Skeletal muscle cell (primary cell): ENCODE measurements at places on chromosomes 16 and 17.

DNA sequence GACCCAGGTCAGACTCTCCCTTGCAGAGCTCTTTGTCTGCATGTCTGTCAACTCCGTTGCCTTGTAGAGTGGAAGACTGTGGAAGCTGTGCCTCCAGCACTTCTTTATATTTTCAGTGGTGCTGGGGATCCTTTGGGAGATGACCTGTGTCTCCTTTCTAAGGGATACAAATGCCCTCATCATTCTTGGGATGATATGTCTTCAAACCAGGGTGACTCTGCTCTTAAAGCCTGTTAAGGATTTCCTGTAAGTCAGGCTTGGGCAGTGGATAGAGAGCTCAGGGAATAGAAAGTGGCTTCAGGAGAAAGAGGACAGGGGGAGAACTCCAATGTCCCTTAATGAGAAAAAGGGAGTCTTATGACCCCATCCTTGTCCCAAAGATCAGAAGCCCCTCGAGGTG is 1.5 kb downstream of the HOXB3 start:
- no peak for DNase-seq

GRCh38 chr17:9356488-9356911 is 219.1 kb downstream of the STX8 start:
- DNase-seq = no peak

DNA sequence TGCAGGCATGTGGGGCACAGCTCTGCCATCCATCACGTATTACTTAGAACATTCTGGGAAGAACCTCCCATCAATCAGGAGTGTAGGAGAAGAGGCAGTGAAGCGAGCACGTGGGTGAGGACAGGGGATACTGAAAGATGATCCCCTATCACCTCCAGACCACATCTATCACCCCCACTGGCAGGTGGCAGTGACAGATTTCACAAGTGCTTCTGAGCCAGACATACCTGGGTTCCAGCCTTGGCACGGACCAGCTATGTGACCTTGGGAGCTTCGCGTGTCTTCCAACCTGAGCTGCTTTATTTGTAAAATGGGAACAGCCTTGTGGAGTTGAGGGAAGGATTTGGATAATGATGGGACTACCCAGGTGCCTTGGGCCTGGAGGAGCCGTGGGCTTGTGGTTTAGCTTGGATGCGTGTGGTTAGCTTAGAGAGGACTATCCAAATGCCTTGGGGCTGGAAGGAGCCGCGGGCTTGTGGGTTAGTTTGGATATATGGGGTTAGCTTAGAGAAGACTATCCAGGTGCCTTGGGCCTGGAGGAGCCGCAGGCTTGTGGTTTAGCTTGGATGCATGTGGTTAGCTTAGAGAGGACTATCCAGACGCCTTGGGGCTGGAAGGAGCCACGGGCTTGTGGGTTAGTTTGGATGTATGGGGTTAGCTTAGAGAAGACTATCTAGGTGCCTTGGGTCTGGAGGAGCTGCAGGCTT is 206.4 kb downstream of the ENGASE start:
- no peak for DNase-seq

- DNase-seq = no peak
Observed at GRCh38 chr16:11390573-11391495, 45.6 kb downstream of the RMI2 start.

DNA sequence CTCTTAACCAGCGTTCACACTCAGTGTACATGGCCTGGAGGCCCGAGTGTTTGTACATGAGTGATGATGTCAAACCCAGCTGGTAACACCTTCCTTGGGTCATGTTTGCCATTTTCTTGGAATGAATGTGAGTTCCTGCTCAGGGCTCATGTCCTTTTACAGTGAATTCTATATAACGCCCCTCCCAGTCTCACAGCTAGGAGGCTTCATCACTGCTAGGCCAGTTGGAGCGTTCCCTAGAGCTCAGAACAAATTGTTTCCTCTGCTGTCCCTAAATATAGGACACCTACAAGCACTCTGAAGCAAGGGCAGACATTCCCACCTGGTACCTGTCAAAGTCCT is 5.5 kb downstream of the TIMM22 start:
- DNase-seq = no peak

DNA sequence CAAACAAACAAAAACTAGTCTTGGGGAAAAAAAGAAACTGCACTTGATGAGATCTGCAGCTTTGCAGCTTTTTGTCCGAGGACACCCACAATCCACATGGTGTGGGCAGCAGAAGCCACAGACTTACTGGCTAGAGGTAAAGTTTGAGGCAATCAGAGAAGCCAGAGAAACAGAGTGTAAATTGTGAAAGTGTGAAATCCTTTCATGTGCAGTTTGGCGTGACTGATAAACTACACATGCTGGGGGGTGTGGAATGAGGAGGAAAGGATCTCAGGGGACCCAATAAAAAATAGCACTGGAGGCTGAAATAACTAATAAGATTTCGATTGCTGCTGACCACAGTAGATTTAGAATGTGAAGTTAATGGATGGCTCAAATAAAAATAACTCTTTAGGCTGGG is 42.4 kb upstream of the HOXB13 start:
- DNase-seq = no peak

- no peak for DNase-seq
Observed at GRCh38 chr16:73792199-73793020, 504.2 kb upstream of the PSMD7 start.

DNA sequence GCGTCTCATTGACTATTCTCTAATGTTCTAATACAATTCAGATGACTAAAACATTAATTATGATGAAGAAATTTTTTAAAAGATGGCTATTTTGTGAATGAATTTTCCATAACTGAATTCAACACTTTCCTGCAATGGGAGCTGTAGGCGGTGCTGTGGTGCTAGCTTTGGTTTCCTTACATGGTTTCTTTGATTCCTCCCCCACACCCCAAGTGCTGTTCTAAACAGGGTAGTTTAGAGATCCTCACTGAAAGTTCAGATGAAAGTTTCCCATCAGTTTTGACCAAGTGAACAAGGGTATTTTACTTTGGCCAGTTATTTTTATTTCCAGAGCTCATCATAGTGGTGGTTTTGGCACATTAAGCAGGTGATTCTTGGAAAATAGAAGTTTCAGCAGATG is 26.0 kb upstream of the MRC2 start:
- DNase-seq = no peak

DNA sequence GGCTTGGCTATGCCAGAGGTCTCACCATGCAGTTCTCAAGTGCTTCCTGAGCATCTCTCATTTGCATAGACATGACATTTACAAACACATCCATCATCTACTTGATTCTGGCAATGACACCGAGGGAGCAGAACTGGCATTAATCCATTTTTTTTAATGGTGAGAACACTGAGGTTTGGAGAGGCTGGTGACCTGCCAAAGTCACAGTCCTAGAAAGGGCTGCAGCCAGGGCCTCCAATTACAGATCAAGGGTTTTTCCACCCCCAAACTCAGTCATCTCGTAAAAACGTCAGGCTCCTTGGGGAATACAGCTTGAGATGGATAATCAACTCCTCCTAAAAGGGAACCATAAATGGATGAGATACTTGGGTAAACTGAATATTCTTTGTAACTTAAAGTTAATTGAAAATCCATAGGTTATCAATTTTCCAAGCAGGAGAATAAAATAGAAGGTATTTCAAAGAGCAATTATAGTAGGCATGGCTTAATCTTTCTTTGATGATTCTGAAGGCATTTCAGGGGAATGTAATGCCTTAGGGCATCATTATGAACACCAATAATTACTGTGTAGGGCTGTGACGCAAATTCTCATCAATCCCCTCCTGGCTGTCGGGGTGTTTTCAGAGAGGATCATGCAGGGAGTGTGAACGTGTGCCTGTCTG is 9.4 kb upstream of the MEOX1 start:
- peak; percentile 67 for DNase-seq

DNA sequence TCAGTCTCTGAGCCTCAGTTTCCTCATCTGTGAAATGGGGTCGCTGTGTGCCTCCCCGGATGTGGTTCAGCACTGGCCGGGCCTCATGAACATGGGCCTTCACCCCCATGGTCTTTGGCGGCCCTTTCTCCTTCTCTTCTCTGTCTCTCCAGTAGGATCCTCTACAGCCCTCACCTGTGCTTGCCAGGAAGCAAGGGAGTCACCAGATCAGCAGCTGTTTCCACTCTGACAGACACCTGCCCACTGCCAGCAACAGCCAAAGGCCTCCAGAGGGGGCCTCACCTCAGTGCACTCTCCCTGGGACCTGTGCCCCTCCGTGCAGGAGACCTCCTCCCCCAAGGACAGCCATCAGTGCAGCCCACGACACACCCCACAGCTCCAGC is 89.4 kb downstream of the C16orf78 start:
- no peak for DNase-seq

DNA sequence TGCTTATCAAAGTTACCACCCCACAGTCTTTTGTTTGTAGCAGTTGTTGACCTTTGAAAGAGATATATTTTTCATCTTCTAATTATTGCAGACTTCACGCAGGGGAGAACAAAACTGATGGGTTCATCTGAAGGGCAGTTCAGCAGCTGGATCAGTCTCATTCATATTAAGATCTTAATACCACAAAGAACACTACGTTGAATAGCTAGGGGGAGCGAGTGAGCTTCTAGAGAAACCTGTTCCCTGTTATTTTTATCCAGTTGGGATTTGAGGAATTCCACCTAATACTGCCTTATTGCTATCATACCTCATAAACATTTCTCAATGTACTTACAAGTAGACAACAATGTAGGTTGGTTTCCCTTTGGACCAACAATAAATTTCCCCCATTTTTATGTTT is 306.1 kb upstream of the KIF2B start:
- no peak for DNase-seq

GRCh38 chr17:1047177-1047878 is 50.4 kb downstream of the TIMM22 start:
- DNase-seq = no peak

GRCh38 chr17:8488901-8489300 is 53.2 kb downstream of the NDEL1 start:
- peak; percentile 85 for DNase-seq

GRCh38 chr16:83116274-83116892 is 489.6 kb downstream of the CDH13 start:
- DNase-seq = no peak

DNA sequence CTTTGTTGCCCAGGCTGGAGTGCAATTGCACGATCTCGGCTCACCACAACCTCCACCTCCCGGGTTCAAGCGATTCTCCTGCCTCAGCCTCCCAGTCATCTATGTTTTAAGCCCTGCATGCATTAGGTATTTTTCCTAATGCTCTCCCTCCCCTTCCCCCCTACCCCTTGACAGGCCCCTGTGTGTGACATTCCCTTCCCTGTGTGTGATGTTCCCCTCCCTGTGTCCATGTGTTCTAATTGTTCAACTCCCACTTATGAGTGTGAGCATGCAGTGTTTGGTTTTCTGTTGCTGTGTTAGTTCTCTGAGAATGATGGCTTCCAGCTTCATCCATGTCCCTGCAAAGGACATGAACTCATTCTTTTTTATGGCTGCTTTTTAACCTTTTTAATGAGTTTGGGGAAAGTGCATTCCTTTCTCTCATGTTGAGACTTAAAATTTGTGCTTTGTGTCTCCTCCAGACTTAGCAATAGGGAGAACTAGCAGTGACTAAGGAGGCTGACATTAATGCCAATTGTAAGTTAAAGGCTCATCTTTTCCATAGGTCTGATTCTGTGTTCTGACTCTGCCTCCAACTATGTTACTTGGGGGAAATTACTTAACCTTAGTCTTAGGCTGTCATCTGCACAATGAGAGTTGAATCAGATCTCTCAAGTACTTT is 17.7 kb upstream of the PHAF1 start:
- peak; percentile 67 for DNase-seq

GRCh38 chr16:79294568-79294967 is 306.0 kb downstream of the MAF start:
- DNase-seq = no peak

DNA sequence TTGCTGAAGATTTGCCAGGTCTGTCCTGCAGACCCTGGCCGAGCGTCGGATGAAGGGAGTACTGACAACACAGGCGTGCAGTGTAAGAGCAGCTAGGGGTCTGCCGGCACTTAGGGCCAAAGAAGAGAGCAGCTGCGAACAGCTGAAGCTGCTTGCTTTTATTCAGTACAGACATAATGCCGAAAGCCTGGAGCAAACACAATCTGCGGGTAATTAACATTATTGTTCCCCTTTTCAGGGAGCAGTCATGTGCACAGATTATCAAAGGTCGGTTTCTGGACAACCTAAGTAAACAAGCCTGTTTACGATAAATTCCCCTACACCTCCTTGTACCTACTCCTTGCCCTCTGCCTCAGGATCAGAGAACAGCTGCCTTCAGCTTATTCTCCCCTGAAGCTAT is 12.0 kb upstream of the KRT23 start:
- no peak for DNase-seq

DNA sequence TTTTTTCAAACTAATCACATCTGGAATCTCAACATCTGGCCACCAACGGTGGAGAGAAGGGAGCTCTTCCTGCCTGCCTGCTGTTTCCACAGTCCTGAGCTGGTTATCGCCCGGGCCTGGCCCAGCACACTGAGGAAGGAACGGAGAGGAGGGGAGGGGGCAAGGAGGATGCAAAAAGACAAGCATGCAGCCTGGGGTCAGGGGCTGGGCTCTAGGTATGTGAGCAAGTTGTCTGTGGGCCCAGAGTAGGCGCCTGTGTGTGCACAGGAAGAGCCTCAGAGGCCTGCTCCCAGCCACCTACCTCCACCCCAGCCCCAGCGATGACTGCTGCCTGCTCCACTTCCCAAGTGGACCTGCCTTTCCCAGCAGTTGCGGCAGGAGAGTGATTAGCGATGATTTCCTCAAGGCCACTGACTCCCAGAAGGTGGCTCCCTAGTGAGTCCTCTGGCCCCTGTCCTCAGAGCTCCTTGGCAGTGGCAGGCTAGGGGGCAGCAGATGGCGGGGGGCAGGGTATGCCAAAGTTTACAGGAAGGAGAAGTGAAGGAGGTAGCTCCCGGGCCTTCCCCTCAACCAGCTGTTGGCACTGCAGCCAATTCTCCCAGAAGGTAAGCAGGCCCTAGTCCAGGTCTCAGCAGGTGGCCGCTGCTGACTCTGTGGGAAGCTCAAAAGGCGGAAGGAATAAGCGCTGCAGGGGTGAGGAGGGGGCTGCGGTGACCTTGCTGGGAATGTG is 27.0 kb upstream of the RASD1 start:
- no peak for DNase-seq

GRCh38 chr16:74607310-74607961 is 522 bp upstream of the GLG1 start:
- no peak for DNase-seq

DNA sequence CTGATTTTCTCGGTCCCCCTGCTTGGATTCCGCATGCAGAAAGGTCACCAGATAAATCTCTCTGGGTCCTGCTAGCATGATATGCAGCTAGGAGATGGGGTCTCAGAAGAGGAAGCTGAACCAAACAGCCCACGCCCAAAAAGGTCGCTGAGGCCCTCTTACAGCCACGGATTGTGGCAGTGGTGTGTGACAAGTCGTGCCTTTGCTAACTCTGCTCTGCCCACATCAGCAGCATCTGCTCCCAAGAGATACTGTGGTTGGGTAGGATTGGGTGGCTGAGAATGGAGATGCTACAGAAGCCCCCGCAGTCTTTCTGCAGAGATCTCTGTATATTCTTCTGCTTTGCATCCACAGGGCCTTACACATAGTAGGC is 15.2 kb upstream of the SKAP1 start:
- DNase-seq = no peak
